ENCODE measurements at places on chromosomes 1 and 21.

- no peak for DNase-seq
Observed at GRCh38 chr1:114173680-114174079, 20.0 kb upstream of the SYT6 start.

GRCh38 chr1:21511579-21512522 is 2.6 kb downstream of the ALPL start:
- no peak for DNase-seq

DNA sequence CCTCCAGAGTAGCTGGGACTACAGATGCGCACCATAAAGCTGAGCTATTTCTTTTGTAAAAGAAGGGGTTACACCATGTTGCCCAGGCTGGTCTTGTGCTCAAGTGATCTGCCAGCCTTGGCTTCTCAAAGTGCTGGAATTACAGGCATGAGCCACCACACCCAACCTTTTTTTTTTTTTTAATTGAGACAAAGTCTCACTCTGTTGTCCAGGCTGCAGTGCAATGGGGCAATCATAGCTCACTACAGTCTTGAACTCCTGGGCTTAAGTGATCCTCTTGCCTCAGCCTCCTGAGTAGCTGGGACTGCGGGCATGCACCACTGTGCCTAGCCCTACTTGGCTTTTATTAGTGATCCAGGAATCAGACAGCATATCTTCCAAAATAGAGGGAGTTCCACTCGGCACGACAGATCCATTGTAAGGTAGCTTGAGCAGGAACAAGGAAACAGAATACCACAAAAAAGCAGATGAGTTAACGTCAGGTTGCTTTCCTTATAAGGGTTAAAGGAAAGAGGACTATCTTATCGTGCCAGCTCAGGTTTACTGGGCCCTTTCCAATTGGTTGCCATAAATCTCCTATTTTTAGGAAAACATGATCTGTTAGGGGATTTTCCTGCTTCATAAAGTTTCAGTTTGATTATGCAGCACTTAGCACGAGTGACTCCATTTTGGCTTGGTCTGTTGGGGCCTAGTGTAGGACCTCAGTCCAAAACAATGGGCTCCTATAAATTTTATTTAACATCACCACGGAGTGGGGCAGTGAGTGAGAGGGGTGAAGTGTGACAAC is 45.2 kb downstream of the NENF start:
- no peak for DNase-seq

DNA sequence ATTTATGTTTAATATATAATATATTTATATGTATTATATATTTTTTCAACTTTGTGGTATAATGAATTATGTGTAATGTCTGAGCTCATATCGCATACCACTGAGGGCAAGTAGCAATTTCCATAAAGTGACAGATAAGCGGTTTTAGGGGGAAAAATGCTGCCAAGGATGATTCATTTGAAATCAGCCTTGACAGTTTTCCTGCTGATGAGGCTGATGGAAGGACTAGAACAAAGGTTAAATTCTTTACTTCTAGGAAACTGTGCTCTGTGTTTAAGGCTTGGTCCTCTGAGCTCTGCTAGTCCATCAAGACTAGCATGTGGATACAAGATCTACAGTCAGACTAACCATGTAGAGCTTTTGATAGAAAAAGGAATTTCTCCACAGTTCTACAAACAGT is 19.3 kb upstream of the DDAH1 start:
- DNase-seq = no peak

DNA sequence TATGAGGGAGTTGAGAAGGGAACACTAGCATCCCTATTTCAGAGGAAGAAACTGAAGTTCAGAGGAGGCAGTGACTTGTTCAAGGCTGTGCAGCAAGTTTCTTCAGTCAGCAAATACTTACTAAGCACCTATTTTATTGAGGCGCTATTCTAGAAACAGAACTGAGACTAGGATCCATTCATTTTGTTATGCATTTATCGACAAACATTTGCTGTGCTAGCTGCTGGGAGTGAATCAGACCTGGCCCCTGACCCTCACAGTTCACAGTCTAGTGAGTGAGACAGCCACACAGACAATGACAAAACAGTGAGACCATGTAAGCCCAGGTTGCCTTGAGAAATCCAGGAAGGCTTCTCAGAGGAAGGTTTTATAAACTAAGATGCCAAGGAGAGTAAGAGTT is 28.2 kb downstream of the TRIM62 start:
- DNase-seq = no peak

DNA sequence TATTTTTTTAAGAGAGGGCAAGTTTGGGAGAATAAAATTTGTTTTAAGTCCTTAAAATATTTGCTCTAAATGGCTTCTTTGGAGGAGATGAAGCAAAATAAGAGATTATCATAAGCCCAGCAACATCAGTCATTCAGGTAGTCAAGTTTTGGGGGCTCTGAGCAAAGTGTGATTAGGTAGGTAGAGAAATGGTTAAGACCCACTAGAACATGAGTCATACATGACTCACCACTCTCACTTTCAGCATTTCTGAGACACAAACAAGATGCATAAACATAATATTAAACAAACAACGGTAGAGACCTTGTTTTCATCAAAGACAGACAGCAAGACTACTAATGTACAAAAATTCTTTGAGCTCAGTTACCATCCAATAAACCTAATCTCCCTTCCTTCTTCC is 272.2 kb downstream of the LMO4 start:
- DNase-seq = no peak

DNA sequence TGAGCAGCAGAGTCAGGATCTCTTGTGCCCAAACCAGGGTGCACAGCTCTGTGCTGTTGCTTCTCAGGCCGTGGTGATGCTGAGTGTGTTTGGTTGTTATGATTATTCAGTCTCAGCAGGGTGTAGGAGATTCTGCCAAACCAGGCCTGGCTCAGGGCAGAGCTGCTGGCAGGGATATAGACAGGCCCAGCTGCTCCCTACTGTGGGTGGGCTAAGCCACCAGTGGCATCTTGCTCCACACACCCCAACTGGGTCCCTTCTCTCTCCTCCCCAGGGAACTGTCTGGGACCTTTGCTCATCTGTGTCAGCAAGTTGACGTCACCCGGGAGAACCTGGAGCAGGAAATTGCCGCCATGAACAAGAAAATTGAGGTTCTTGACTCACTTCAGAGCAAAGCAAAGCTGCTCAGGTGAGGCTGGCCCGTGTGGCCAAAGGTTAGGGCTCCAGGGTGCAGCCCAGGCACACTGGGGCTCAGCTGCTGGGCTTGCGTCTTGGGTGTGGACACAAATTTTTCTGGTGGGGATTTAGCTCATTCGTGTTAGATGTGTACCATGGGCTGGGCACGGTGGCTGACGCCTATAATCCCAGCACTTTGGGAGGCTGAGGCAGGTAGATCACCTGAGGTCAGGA is 9.9 kb upstream of the MIIP start:
- no peak for DNase-seq

DNA sequence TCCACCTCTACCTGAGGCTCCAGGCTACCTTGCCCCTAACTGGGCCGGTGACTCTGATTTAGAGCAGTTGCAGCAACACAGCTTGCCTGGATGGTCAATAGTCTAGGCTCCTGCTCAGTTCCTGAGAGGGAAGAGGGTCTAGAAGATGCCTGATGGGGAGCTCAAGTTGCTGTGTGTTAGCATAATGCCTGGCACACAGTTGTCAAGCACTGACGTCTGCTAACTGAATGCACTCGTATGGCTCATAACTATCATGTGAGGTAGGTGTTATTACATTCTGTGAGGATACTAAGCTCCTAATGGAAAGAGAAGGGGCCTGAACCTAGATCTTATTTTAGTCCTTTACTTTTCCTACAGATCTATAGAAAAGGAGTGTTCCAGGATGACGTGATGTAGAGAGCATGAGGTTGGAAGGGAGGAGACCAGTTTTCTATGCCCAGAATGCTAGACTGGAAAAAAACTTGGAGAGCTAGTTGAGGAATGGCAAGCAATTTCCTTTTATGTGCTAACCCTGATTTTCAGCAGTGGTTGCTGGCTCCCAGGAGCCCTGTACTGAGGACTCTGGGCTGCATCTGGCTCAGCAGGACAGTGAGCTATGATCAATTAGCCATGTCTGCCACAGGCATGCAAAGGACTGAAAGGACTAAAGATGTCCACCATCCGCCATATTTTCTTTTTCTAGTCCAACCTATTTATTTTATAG is 30.0 kb downstream of the FAM78B start:
- DNase-seq = no peak

GRCh38 chr1:101474039-101474665 is 237.3 kb downstream of the S1PR1 start:
- DNase-seq = no peak

DNA sequence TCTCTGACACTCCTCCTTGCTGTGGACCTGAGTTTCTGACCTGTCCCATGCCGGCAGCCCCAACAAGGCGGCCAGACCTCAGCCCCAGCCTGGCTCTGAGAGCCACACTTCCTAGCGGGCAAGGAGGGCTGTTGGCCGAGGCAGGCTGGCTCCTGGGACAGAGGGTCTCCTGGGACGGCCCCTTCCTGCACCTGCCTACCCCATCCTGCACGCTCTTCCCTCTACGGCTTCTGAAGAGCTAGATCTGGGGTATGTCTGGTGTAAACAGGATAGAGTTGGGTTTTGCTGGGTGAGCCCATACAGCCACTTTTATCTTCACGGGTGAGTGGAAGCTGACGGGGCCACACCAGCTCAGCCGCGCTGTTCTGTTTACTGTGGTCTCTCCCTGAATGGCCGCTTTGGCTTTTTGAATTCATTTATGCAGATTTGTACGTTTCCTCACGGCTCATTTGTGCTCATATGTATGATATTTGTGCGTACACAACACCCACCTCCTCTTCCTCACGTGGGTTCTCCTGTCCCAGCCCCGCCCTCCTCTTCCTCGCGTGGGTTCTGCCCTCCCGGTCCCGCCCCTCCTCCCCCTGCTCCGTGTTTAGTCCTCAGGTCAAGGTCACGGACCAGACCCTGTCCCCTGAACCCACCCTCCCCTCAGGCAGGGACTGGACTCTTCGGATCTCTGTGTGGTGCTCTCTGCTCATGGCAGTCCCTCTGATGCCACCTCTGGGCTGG is 34.7 kb upstream of the POFUT2 start:
- no peak for DNase-seq

DNA sequence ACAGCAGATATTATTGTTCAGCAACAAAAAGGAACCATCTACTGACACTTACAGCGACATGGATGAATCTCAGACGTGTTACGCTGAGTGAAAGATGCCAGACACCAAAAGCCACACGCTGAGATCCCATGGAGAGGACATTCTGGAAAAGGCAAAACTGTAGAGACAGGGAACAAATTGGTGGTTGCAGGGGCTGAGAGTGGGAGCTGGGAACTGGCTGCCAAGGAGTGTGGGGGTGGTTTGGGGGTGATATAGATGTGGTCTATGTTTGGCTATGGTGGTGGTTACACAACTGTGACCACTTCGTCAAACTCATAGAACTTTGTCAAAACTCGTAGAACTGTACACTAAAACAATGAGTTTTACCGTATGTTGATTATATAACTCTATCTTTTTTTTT is 57.7 kb downstream of the RIPK4 start:
- DNase-seq = no peak

- no peak for DNase-seq
Observed at GRCh38 chr21:36436829-36437744, 42.8 kb downstream of the CLDN14 start.

Data from stimulated activated naive B cell treated with anti-CD40 and anti-IgM and Interleukin-4, amounts not matched to agents 10 μg/mL and 1 μg/mL and 100 μg/mL, for 72 hours (primary cell).